Stomach (tissue), 19 donors: ENCODE measurements at places on chromosomes 5 and 9. TPM values are rescaled to one million over a fixed set of nuclear protein-coding genes. Genes with fewer than 3 reads are reported as not detected.

Gene DNM1
- 2.3 TPM for polyA plus RNA-seq

Gene STKLD1
- 1.9 TPM for polyA plus RNA-seq

Gene SPATA31D4
- polyA plus RNA-seq = not detected

Gene CATSPER3
- polyA plus RNA-seq = 0.62 TPM

Gene PDE8B
- 1.3 TPM for polyA plus RNA-seq

Gene PCDHB10
- 0.12 TPM for polyA plus RNA-seq

Gene TCERG1
- 11.6 TPM for polyA plus RNA-seq

Gene SH3TC2
- polyA plus RNA-seq = 0.75 TPM

Gene SOX30
- polyA plus RNA-seq = 0.08 TPM

Gene BRINP1
- polyA plus RNA-seq = 0.06 TPM

Gene SPARC
- 80.9 TPM for polyA plus RNA-seq

Gene PCDHB5
- 0.78 TPM for polyA plus RNA-seq

Gene OBP2B
- not detected for polyA plus RNA-seq
